ENCODE measurements at places on chromosomes 7 and 10.

DNA sequence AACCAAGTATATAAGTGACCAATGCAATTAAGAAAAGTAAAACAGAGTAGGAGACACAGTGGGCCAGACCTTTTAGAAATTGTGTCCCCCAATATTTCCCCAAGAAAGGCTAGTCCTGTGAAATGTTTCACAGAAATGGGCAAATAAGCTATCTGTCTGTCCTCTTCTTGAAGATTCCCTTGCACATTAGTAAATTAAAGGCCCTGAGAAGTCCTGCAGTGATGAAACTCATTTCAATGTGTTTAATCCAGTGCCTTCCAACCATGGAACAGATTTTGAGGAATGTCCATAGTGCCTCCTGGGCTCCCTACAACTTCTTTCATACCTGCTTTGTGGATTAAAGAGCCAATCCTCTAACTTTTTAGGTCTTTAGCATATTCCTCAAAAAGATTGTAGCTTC is 11.2 kb upstream of the EEPD1 start:
- DNase-seq, result no peak

GRCh38 chr7:116236020-116236630 is 25.8 kb downstream of the TES start:
- DNase-seq, result no peak

DNA sequence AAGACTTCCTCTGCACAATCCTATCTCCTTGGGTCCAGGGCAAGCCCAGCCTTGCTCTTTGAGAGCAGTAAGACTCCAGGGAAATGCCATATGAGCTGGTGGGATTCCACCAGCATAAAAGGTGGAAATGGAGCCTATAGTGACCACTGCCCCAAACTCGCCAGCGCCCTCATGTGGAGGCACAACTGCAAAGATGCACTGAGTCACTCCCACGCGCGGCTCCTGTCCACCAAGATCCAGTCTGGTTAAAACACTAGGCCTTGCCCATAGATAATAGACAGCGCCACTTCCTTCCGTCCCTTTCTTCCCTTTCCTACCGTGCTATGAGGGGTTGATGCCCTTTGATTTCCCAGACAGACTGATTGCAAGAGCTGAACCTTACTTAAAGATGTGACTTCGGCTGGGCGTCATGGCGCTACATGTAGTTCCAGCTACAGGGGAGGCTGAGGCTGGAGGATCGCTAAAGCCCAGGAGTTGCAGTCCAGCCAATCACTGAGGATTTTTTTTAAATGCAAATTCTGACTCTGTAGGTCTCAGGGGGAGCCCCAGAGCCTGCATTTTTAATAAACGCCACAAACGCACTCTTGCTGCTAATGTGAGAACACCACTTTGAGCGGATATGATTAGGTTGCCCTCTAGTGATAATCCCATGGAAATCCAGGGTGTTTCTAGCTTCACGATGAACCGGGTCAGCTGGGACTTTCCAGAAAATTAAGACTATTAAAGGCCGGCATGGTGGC is 136.5 kb downstream of the EPC1 start:
- DNase-seq, result no peak

DNA sequence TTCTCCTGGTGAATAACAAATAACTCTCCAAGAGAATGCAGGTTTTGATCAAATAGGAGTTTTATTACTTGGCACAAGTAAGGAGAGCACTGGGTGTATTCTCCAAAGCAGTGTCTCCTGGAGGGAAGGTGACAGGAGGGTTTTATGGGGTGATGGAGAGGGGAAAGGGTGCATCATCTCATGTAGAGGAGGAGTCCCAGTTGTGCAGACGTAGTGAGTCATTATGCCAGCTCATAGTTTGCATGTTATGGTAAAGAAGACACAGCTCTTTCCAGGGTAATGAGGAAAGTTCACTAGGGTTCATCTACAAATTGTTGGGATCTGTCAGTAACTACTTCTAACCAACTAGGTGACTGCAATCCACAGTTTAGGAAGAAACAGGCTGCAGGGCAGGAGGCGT is 347.9 kb upstream of the MEOX2 start:
- DNase-seq, result no peak

- no peak for DNase-seq
Observed at GRCh38 chr7:19381321-19381720, 236.1 kb upstream of the FERD3L start.

- DNase-seq, result no peak
Observed at GRCh38 chr10:122671355-122671754, 28.3 kb downstream of the C10orf120 start.

GRCh38 chr7:106125417-106125816 is 13.3 kb upstream of the SYPL1 start:
- no peak for DNase-seq

DNA sequence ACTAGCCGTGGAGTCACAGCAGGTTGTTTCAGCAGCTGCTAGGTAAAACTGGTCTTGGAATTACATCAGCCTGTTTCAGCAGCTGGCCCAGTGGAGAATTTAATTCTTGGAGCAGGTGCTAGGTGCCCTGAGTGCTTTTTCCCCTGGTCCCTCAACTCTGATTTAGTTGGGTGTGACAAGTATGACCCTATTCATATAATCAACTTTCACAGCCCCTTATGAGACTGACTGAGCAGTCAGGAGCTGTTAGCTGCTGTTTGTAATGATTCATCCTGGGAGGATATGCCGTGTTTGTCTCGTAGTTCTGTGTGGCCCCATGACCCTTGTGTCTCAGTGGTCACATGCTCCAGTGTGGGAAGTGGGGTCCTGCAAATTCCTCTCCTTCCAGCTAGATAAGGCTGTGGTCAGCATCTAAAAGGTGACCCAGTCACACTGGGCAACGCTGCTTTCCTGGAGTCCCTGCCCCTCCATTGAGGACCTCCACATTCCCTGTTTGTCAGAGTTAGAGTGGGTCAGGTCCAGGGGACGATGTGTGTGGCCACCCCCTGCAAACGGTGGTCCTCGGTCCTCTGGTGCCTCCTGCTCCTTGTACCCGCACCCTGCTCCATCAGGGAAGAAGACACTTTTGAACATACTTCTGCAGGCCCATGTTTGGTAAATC is 28.3 kb downstream of the TBATA start:
- no peak for DNase-seq

GRCh38 chr10:127353544-127353943 is 157.2 kb upstream of the INSYN2A start:
- DNase-seq, result no peak
